ENCODE measurements at places on chromosomes 11 and 22.
A peak's percentile ranks its signal among the peaks of the same experiment; 100 is the strongest.

DNA sequence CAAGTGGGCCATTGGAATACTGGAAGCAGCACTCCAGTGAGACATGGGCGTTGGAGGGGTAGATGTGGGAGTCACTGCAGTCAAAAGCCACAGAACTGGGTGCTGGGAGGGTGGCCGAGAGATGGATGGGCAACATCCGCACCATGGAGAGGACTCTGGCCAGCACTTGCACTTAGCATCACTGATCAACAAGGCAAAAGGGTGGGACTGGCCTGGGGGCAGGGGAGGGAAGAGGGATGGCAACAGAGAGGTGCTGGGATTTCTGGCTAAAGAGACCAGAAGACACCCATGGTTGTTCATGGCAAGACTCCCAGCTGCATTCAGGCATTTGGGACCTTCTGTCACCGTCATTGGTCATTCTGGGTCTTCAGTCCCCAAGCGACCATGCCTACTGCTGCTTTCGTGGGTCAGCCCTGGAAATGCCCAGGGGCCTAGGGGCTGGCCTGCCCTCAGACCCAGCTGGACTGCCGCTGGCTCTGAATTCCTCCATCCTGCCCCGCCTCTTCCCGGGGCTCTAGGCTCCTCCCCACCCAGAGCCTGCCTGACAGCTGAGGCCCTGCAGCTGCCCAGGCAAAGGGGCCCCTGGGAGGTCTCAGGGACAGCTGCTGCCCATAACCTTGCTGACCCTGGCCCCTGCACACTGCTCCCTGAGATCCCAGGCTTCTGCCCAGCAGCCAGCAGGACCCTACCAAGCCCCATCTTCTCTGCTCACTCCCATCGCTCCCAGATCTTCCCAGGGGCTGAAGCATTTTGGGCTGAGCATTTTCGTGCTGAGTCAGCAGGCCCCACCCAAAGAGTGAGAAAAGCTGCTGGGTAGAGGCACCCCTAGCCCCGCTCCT lies 13.0 kb upstream of the CDC42EP2 start:
- DNase-seq: no peak

DNA sequence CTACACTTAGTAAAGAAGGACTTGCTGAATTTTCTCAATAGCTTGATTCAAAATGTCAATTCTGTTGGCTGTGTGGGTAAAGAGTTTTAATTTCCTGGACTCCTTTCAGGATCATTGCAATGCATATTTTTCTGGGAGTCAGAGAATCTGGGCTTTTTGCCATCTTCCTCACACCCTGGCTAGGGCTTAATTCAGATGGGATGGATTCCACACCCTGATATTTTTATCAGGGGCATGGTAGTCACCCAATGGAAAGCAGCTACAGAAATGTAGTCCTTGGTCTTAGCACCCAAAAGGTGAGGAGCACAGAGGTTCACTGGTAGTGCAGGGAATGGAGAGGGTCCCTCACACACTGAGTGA lies 79.3 kb downstream of the SGSM3 start:
- DNase-seq: peak; percentile 84

DNA sequence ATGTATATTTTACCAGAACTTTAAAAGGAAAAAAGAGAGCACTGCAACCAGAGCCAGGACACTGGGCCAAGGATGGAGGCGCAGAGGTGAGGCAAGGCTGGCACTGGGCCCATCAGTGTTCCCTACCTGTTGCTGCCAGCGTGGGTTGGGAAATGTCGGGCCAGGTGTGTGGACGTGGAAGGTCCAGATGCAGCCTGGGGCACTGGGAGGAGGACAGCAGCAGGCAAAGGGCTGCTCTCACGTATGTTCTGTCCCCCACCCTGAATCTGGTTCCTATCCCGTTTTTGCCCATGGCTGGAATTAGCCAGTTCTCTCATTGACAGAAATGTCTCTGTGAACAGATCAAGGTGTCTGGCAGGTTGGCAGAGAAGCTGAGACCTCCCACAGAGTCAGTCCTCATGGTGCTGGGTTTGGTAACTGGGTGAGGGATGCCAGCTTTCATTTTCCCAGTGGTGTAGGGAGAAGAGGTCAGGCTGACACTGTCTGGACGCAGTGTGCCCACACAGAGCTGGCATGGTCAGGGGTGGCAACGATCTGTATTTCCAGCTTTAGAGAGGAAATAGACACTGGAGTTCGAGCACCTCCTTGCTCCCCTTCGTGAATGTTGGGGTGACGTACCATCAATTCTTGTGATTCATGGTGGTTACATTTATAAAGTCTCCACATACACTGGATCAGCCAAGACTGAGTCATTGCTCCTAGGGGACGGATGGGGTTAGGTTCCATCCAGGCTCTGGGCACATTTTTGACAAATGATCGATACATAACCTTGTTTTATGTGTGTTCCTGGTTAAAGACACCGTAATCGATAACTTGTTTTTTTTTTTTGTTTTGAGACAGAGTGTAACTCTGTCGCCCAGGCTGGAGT lies 4.3 kb upstream of the PNPLA3 start:
- DNase-seq: peak; percentile 63

GRCh38 chr11:48056325-48057183 lies 76.2 kb downstream of the PTPRJ start:
- DNase-seq: no peak

GRCh38 chr11:45322111-45322705 lies 36.1 kb upstream of the SYT13 start:
- no peak for DNase-seq

- no peak for DNase-seq
Measured at GRCh38 chr11:1075341-1075911, 752 bp downstream of the MUC2 start.

GRCh38 chr11:70060611-70061293 lies 17.4 kb upstream of the ANO1 start:
- no peak for DNase-seq

DNA sequence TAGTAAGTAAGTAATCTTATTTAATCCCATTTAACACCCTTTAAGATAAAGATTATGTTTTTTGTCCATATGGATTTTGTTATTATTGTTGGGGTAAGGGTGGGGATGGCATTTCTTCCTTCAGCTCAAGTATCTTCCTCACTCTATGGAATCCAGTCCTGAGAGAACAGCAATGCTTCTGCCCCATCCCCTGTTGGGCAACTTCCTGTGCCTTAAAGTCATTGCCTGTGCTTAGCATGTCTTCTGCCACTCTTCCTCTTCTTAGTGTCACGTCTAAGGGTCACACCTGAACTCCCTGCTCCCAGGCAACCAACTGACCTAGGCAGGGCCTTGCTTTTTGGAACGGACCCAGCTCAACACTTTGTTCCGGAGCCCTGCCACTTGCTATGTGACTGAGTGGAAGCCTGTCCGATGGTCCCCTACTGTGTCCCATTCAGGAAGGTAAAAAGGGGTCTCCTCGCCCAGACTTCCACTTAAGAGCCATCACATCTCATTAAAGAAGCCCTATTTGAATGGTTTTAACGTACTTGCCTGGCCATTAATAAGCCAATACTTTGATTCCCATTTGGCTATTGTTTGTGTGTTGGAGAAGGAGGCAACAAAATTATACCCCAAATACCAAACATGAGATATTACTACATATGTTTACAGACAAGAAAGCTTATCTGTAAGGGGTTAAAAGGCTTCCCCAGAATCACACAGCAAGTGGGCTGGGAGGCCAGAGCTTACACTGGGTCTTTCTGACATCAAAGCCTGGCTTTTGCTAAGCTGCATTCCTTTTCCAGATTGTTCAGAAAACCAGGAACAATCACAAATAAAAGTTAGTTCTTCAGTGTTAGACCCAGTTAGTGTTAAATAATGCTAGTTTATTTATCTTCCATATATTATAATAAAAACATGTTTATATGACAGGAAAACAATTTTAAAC lies 59.2 kb downstream of the RAB38 start:
- no peak for DNase-seq

DNA sequence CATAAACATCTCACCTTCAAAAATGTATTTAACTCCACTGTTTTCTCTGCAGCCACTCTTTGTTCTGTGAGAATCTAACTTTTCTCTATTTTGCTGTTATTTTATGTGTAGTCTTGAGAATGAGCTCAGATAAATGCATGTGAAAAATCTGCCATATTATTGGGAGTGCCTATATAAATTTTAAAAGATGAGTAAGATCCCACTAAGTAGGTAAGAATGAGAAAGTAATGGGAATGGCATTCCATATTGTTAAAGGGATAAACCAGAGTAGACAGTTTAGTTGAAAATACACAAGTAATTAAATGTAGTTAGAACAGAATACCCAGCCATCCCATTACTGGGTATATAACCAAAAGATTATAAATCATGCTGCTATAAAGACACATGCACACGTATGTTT lies 817.2 kb downstream of the FAM181B start:
- peak; percentile 70 for DNase-seq

GRCh38 chr11:116866804-116867455 lies 29.5 kb upstream of the APOA1 start:
- DNase-seq: no peak

DNA sequence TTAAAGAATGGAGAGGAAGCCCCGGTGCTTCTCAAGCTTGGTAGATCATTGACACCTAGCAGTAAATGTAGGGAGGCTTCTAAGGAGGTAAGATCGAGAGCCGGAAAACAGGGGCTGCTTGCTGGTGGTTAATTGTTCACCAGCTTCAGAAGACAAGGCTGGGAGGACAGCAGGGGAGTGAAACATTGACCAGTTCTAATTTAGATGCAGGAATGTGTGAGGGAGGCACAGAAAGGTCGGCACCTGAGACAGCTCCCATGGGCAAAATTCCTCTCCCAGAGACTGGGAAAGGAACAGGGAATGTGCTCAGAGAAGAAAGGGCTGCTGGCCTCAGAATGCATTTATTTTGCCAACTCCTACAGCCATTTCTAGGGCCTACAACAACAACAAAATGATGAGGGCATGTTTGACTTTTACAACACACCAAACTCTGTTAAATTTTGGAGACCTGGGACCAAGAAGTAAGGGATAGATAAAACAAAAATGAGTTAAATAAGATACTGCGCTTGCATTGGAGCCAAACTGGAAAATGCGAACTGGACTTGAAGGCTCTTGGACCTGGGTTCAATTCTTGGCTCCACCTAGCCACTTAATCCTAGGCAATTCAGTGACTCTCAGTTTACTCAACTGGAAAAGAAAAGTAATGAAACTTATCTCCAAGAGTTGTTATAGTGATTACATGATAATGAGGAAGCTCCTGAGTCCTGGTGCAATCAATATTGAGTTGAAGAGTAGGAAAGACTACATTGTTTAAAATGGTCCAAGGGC lies 31.0 kb downstream of the FZD4 start:
- no peak for DNase-seq

- no peak for DNase-seq
Measured at GRCh38 chr11:84256618-84257017, 970.5 kb upstream of the CCDC90B start.

GRCh38 chr11:68028802-68029545 lies 1.5 kb upstream of the NDUFS8 start:
- peak; percentile 75 for DNase-seq

DNA sequence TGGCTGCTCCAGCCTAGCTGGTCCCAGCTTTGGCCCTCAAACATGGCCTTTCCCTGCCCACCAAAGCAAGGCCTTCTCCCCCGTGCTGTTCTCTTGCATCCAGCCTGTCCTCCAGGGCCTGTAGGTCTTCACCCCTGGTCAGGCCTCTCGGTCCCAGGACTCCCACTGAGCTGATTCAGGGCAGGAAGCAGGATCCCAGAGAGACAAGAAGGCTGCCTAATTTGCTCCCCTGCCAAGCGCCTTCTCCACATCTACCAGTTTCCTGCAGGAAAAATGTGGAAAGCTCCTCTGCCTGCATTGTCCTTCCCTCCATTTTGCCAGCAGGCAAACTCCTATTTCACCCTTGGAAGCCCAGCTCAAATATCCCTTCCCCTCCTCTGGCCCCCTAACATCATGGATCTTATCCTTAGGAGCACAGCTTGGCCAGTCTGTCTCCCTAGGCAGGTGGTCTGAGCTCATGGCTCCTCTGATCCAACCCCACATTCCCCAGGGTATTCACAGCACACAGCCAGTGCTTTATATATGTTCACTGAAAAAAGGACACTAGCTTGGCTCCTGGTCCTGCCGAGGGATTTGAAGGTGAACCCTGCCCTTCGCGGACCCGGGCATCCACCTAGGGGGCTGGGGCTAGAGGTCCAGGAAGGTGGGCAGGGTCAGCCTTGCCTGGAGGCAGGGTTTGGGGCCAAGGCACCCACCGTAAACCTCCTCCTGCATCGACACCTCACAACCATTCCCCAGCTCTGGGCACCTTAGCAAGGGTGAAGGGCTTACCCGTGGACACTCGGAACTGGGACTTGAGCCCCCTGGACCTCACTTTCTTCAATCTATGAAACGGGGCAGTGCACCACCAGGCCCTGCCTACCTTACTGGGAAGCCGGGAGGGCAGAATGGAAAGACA lies 968 bp downstream of the RHBDD3 start:
- peak; percentile 39 for DNase-seq

DNA sequence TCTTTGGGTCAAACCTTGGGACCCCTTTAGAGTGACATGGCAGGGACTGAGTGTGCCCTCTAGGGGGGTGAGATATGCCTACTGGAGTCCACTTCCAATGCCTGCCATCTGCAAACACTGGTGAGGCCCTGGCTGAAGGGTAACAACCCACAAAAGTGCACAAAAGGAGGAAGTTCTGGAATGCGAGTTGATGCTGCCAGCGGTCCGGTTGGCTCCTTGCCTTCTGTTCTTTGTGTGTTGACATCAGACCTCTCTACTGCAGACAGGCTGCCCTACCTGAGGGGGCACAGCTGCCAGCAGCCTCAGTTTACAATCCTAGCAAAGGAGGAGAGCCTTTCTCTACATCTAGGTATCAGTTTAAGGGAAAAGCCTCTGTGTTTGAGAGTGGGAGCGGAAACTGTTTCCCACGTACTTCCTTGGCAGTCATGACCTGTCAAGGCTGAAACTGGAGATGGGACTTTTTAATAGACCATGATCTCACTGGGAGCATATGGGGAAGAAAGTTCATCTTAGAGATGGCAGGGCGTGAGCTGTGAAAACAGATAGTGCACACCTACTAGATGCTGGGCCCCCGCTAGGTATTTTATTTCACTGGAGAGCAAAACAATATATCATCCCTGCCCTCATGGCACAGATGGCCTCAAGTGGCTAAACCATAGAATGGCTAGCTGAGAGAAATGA lies 27.2 kb downstream of the BMAL1 start:
- DNase-seq: no peak

DNA sequence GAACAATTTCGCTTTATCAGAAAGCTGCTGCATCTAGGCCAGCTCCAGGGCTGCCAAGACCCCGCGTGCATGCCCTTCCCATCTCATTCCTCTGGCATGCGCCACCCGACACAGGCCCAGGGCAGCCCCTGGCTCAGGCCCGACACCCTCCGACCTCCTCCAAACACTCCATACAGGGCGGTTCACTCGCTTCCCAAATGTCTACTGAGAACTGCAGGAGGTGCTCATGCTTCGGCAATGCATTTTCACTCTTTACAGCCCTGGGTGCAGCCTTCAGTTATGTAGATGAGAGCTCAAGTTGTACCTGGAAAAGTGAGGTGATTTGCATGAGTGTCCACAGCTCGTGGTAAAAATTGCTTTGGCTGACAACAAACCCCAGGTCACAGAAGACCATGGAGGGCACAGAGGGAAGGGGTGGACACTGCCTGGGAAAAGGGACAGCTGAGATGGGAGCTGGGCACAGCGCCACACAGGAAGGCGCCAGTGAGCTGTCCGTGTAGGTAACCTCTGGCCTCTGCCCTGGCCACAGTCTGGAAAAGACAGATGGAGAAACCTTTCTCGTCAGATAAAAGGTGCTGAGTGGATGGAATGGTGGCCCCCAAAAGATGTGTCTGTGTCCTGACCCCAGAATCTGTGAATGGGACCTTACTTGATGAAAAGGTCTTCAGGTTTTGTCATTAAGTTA lies 1351.9 kb downstream of the BRD1 start:
- DNase-seq: no peak

GRCh38 chr11:123045101-123045500 lies 16.8 kb downstream of the HSPA8 start:
- DNase-seq: no peak
